ENCODE measurements at places on chromosomes 2 and 18.

GRCh38 chr2:60324536-60324935 is 228.9 kb downstream of the BCL11A start:
- DNase-seq = no peak

DNA sequence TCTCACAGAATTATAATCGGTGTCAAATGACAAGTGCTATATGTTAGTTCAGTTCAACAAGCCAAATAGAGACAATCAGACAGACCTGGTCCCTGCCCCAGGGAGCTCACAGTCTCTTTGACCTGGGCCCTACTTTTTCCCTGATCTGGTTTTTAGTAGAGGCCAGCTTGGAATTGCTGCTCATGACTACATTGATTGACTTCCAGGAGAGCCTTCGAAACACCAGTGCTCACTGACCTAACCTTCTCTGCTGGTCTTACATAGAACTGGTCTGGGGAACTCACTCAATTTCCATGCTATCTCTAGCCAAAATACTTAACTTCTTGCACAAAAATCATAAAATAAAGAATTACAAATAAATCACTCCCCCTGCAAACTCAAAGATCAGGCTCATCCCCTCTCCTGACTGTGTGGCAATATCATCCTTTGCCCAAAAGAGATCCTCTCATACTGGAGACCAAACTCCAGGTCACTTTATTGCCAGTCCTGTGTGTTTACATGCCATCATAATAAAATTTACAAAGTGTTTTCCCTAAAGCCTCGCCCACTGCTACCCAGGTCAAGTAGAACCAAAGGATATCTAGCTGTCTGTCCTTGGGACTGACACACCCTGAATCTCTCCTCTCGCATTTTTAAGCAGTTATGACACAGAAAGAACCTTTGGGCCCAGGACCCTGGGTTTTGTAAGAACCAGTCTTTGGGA is 53.2 kb downstream of the PROC start:
- no peak for DNase-seq

- DNase-seq = no peak
Observed at GRCh38 chr2:177174486-177174885, 38.1 kb upstream of the HNRNPA3 start.

- DNase-seq = no peak
Observed at GRCh38 chr2:1375794-1376193, 37.5 kb upstream of the TPO start.

GRCh38 chr2:151729837-151730236 is 4.4 kb downstream of the NEB start:
- no peak for DNase-seq

- DNase-seq = no peak
Observed at GRCh38 chr2:112487444-112487961, 5.5 kb downstream of the TTL start.

DNA sequence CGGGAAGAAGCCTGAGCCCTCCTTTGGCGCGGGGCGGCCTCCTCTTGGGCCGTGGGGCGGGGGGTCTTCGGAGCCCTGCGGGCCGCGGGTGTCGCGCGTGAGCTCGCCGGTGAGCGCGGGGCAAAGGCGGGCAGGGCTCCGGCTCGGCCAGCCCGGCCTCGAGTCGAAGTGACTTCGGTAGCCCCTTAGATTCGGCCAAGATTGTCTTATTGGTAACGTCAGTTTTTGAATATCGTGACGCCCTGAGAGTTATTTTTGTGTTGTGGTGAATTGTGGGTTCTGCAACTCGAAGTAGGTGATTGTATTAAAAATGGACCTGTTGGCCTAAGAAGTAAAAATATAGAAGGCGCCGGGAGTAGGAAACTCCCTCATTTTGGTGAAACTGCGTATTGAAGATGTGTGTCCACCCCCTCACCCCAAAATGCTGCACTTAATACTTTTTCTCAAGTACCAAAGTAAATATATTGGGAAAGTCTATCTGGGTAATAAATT is 669 bp downstream of the MARCHF7 start:
- DNase-seq = no peak

GRCh38 chr18:60018618-60019462 is 119.0 kb downstream of the PMAIP1 start:
- DNase-seq = no peak

GRCh38 chr2:96345868-96346462 is 10.4 kb downstream of the NCAPH start:
- no peak for DNase-seq

DNA sequence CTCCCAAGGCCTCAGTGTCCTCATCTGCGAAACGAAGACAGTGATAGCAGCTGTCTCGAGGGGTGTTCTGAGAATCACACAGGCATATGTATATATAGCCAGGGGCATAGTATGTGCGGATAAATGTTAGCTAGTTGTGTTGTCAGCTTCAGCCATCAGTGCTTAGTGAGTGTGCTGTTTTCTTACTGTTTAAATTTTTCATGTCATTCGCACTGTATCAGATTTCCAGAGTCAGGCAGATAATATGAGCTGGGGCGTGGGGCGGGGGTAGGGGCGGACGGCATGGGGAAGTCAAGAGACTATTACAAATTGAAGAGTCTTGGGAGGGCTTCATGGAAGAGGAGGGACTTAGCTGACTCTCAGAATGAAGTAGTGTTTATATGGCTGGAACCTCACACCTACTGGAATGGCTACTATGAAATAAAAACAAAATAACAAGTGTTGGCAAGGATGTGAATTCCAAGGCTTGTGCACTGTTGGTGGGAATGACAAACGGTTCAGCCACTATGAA is 7.0 kb downstream of the TRAPPC12 start:
- DNase-seq = no peak

DNA sequence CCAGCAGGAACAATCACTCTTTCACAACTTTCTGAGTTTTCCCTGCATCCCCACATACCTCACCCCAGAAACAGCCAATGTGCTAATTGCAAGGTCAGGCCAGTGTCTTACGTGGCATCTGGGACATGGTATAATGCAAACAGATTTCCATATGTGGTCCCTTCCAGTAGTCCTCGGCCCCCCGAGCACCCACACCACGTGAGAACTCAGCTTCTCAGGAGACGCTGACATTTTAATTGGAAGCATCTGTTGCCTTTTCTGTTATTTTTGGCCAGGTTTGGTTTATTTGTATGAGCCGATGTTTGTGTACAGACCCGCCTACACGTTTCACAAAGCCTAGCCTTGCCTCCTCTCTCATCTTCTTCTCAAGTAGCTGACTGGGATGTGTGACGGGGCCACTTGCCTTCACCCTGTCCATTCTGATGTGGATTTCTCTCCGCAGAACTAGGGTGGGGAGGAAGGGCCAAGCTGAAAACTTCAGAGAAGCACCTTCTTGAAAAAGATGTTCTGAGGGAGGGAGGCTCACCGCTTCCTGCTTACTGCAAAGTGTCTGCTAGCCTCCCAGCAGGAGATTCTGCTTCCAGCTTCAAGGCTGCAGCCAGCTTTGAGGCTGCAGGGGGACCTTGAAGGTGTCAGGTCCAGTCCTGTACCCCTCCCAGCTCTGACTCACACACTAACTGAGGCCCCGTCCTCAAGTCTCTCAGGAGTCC is 109.6 kb upstream of the SLC14A2 start:
- DNase-seq = no peak

- DNase-seq = no peak
Observed at GRCh38 chr2:241324775-241325174, 9.1 kb downstream of the SEPTIN2 start.

GRCh38 chr2:173252581-173252980 is 102.1 kb upstream of the CDCA7 start:
- no peak for DNase-seq

DNA sequence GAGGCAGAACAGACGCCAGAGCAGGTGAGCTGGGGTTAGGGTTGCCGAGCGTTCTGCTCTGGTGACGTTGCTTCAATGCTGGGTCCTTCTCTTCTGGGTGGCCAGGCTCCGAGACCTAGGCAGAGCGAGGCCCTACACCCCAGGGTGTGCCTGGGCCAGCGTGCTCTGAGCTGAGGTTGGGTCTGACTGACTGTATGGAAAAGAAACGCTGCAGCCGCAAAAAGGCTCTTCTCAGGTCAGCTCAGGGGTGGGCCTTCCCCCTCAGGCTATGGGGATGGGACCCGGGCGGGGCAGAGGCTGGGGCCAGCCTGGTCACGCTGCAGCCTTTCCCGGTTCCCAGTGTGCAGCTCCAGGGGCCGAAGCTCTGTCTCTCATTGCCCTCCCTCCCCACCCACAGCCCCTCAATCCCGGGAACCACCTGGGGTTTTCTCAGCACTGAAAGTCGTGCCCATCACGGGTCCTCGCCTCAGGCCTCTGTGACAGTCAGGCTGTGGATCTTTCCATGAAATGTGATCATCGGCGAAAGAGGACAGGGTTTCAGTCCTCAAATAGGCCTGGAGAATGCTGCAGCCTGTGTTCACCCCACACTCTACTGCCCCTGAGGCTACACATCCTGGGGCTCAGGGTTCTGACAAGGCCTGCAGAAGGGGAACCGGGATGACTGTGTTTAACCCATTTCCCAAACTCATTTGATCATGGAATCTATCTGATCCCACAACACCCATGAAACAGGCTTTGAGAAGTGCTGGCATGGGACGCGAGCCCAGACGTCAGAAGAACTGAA is 19.4 kb downstream of the CYP26B1 start:
- DNase-seq = no peak

DNA sequence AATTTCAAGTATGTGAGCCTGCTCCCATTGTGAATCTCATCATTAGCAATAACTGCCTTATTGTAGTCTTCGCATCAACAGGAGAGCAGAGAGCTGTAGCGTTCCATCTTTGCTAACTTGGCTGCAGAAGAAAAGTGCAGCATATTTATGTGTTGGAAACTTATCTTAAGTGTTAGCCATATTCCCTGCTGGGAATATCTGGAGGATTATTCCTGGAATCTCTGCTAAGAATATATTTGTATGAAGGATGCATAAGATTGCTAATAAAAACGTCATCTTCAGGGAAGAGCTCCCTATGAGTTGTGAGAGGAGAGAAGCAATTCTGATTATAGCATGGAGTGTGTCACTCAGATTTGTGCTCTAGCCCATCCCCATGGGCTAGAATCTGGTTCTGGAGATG is 115.1 kb upstream of the REG3G start:
- no peak for DNase-seq

- no peak for DNase-seq
Observed at GRCh38 chr2:160006475-160006874, 55.9 kb downstream of the PLA2R1 start.
